ENCODE measurements at places on chromosomes 2 and 18.

- no peak for DNase-seq
These were observed 76.1 kb upstream of the SMAD2 start for GRCh38 chr18:48006415-48007175.

DNA sequence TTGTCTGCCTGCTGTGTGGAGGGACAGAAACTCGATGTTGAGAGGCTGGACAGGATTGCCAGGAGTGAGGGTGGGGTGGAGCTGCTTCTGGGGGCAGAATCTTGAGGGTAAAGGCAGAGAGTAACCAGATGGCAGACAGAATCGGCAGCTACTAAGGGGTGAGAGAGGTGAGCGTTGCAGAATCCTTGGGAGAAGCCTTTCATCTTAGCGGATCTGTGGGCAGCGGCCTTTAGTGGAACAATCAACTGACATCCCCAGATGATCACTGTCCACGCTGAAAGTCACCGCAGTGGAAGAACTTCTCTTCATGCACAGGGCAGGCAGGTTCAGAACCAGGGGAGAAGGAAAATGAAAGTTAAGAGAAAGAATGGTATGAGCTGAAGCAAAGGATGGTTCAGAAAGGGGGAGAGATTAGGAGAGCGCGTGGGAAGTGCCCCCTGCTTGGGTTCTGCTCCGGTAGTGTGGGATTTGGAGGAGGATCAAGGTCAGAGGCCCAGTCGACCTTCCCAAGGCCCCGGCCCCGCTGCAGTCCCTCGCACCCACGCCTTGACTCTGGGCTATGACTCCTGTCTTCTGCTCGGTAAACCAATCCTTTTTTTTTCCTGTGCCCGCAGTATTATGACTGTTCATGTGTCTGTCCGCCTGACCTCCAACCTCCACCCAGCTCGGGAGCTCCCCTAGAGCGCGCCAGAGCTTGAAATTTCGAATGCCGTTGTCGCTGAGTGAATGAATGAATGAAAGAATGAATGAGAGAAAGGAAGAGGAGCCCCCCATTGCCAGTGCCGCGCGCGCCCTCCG lies 584 bp downstream of the BOLA3 start:
- no peak for DNase-seq

- no peak for DNase-seq
These were observed 10.3 kb upstream of the ASXL3 start for GRCh38 chr18:33567705-33568104.

GRCh38 chr2:56309626-56310170 lies 125.9 kb downstream of the CCDC85A start:
- no peak for DNase-seq

DNA sequence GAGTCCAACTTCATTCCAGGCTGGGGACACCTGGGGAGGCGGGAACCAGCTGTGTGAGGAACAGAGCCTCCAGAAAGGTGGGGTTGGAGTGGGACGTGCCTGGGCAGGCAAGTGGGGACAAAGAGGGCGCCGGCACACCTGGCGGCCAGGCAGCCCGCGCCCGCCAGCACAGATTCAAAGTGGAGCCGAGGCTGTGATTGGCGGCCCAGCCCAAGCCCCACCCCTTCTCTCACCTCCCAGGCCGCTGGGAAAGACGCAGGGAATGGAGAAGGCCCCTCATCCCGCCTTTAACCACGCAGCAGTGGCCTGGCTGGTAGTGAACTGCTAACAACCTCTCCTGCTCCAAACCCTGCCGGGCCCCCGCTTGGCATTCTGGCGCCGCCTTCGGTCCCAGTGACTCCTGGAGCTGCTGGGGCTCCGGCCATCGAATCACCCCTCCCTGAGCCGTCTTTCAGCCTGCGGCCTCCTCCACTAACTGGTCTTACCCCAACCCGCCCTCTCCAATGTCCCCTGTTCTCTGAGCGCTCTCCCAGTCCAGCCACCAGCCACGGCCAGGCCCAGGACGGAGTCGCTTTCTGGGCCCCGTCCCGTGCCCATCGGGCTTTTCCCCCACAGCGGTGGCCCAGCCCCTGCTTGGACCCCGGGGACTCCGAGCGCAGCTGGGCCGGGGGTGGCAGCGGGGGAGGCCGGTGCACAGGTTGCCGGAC lies 27.9 kb upstream of the PTMA start:
- no peak for DNase-seq

- no peak for DNase-seq
These were observed 61.7 kb downstream of the TET3 start for GRCh38 chr2:74046441-74046840.

DNA sequence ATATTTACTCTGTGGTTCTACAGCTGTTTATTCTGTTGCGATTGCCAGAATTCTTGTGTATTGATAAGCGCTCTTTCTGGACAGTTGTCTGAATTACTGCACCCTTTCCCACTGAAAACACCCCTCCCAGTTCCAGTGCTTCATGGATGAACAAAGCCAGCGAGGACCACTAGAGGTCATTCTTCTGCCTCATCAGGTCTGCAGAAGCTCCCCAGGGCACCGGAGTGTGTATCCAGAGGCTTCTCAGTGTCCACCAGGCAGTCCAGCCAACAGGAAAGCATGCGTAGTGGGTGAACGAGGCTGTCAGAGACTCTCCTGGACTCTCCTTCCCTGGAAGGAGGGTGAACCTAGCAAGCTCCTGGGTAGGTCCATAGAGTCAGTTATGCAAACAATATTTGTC lies 40.6 kb upstream of the INHBB start:
- no peak for DNase-seq

DNA sequence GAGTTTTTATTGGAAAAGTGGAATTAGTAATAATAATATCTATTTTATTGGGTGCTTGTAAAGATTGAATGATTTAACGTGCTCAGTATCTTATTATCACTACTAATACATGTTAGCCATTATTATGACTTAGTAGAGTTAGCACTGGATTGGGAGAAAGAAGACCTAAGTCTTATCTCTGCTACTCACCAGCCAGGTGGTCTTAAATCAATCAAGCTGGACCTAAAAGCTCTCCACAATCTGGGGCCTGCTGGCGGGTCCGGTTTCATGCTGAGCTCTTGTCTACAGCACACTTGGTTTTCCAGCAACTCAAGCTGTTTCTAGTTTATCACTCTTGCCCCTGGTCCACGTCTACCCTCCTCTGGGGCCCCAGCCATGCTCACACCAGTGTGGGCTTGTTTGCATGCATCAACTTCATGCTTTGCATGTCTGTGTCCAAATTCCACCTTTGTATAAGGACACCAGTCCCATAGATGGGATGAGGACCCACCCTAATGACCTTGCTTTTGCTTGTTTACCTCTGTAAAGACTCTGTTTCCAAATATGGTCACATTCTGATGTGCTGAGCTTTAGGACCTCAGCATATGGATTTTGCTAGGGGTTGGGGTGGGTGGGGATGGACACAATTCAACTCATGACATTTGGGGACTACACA lies 363.1 kb downstream of the LPIN1 start:
- DNase-seq, result no peak
